ENCODE measurements at places on chromosomes 1 and 21. TPM values are rescaled to one million over a fixed set of nuclear protein-coding genes. Genes with fewer than 3 reads are reported as not detected.
A peak's percentile ranks its signal among the peaks of the same experiment; 100 is the strongest.

DNA sequence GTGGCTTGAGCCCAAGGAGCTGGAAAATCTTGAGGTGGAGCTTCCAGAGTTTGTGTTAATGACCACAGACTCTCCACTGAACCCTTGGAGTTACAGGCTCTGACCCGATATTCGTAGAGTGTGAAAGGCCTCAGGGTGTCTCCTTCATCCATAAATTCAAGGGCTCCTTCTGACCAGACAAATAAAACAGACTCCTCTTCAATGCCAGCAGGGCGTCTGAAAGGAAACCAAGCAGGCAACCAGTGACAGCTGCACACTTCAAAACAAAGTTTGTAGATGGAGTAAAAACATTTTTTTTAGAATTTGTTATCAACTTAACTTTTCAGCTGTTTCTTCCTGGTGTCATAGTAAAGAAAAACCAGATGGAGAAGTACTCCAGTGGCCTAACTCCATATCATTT, 161.1 kb downstream of the KCTD3 start:
- H3K27me3 ChIP-seq, result no peaks in the 10 kb centered on the region
- no peak for DNase-seq
- H3K36me3 ChIP-seq, result 0 out of 2 replicates have a peak, but pooled peaks cover under 1% of the 10 kb centered on the region
- peaks cover 25% of the 10 kb centered on the region for H3K4me1 ChIP-seq

DNA sequence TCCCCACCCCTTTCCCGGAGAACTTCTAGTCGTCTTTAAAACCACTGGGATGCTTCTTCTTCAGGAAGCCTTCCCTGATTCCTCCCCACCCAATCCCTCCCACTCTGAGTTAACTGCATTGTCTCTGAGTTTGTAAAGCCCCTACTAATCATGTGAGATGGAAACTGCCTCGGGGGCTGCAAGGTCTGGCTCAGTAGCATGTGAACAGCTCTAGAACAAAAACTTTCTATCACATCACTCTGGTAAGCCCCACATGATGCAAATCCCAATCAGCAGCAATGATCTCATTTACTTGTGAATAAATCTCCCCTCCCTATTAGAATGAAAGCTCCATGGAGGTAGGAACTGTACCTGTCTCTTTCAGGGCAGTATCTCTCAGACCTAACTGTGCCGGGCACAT, 141.0 kb upstream of the JUN start:
- H3K27me3 ChIP-seq, result peaks cover 4% of the 10 kb centered on the region
- DNase-seq, result no peak
- H3K4me3 ChIP-seq, result no peak overlapping the region
- H3K27ac ChIP-seq, result no peak overlapping the region

Gene CCDC17
- 0.24 TPM for total RNA-seq

Gene FCGR2B
- not detected for total RNA-seq

- peaks cover 5% of the 10 kb centered on the region for H3K27me3 ChIP-seq
- DNase-seq, result no peak
- no peaks in the 10 kb centered on the region for H3K36me3 ChIP-seq
- no peak overlapping the region for H3K4me3 ChIP-seq
These were observed 25.5 kb downstream of the JAM2 start for GRCh38 chr21:25664491-25664931.

- H3K27me3 ChIP-seq, result peaks cover 7% of the 10 kb centered on the region
- H3K4me1 ChIP-seq, result no peaks in the 10 kb centered on the region
- no peaks in the 10 kb centered on the region for H3K36me3 ChIP-seq
- no peak overlapping the region for H3K4me3 ChIP-seq
These were observed 133.7 kb downstream of the PTPRU start for GRCh38 chr1:29370067-29370466.

- H3K27me3 ChIP-seq, result no peaks in the 10 kb centered on the region
- H3K27ac ChIP-seq, result peak overlapping the region; percentile 48
- H3K4me3 ChIP-seq, result no peak overlapping the region
- H3K4me1 ChIP-seq, result peaks cover 39% of the 10 kb centered on the region
These were observed 33.1 kb upstream of the ERRFI1 start for GRCh38 chr1:8059161-8059622.

- peaks cover 100% of the 10 kb centered on the region for H3K4me1 ChIP-seq
- H3K4me3 ChIP-seq, result peak overlapping the region; percentile 44
- peak overlapping the region; percentile 92 for H3K27ac ChIP-seq
- peaks cover 14% of the 10 kb centered on the region for H3K27me3 ChIP-seq
- no peak for DNase-seq
These were observed 17.6 kb downstream of the CAPN2 start for GRCh38 chr1:223729906-223730305.

- H3K27me3 ChIP-seq, result no peaks in the 10 kb centered on the region
- peaks cover 19% of the 10 kb centered on the region for H3K36me3 ChIP-seq
- peak overlapping the region; percentile 99 for H3K4me3 ChIP-seq
These were observed 517 bp downstream of the LRIG2 start for GRCh38 chr1:113073479-113073950.

Gene COL9A2
- 0.42 TPM for total RNA-seq

DNA sequence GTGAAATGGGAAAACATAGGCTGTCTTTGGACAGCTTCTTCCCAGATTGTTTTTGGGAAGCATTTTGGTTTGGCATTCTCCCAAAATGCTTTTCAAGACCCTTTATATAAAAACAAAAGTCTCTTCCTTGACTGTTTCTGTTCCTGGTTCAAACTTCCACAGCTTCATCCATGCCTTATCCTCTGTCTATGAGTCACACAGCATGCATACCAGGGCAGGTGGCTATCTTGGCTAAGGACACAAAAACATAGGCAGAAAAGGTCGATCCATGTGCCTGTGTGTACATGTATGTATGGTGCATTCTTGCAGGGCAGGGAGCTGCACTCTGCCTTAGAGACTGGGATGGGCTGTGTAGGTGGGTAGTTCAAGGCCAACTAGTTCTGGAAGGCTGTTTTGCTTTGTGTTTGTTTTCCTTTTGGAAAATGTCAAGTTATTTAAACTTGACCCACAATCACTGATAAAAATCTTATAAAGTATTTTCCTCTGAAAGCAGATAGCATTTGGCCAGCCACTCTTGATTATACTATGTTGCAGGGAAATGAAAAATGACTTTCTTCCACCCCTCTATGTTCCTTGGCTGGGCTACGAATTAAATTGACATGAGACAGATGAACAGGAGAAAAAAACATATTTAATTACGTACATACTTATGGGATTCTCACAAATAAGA, 437.0 kb downstream of the SIPA1L2 start:
- no peaks in the 10 kb centered on the region for H3K4me1 ChIP-seq
- H3K4me3 ChIP-seq, result no peak overlapping the region
- DNase-seq, result no peak
- H3K27me3 ChIP-seq, result peaks cover 2% of the 10 kb centered on the region

GRCh38 chr1:210937846-210938245, 196.1 kb downstream of the KCNH1 start:
- H3K36me3 ChIP-seq, result no peaks in the 10 kb centered on the region
- no peak overlapping the region for H3K27ac ChIP-seq
- H3K4me1 ChIP-seq, result no peaks in the 10 kb centered on the region

GRCh38 chr1:32765570-32766327, 51.4 kb downstream of the YARS1 start:
- H3K27ac ChIP-seq, result no peak overlapping the region
- peaks cover 2% of the 10 kb centered on the region for H3K27me3 ChIP-seq
- H3K4me3 ChIP-seq, result no peak overlapping the region
- H3K36me3 ChIP-seq, result no peaks in the 10 kb centered on the region

DNA sequence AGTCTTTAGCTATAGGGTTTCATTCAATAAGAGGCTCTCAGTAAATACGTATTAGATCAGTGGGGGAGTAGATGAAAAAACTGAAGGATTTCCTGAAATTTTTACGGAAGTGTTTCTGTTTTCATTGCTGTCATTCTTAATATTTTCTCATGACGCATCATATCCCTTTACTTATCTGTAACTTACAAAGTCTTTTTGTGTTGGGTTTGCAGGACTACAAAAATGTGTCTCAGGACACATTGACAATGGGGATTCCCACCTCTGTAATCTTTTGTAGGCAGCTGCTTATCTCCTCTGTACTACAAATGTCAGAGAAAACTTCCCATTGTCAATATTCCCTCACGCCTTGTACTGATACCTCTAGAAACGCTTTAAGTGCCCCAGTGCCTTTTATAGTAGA, 35.5 kb downstream of the CRP start:
- H3K4me3 ChIP-seq, result no peak overlapping the region
- H3K27me3 ChIP-seq, result peaks cover 2% of the 10 kb centered on the region

DNA sequence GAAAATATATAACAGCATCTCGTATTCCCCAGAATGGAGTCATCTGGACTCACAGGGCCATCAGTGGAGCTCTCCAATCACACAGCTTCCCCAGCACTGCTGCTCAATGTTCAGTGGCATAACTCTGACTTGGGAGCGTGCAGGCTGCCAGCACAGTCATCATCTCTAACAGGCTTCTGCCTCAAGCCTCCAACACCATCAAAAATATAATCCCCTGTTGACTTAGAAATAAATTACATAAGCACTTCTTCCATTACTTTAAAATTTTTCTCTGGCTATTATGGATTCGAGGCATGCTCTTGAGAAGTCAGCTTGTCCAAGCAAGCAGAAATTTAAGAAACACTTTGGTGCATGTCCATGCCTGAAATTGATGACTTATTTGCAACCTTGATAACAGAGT, 6.2 kb downstream of the DUSP23 start:
- H3K27me3 ChIP-seq, result peaks cover 1% of the 10 kb centered on the region
- no peak overlapping the region for H3K27ac ChIP-seq
- H3K36me3 ChIP-seq, result no peaks in the 10 kb centered on the region
- no peak overlapping the region for H3K4me3 ChIP-seq
- peaks cover 52% of the 10 kb centered on the region for H3K4me1 ChIP-seq

DNA sequence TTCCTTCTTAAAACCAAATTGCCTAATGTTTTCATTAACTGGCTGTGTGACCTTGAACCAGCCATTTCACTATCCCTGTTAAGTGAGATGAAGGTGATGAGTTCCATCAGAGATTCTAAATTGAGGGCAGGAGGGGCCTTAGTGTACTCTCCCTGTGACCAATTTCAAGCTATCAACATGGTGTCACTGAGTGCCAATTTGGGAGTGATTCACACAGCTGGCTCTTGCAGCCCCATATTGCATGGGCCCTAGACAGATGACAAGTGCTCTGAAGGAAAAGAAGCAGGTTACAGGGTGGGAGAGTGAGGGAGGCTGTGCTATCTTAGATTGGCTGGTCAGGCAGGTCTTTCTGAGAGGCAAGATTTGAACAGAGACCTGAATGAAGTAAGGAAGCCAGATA, 13.0 kb upstream of the TACSTD2 start:
- H3K36me3 ChIP-seq, result peaks cover 11% of the 10 kb centered on the region
- H3K4me1 ChIP-seq, result peaks cover 57% of the 10 kb centered on the region
- H3K27ac ChIP-seq, result no peak overlapping the region
- DNase-seq, result no peak

Gene C1orf94
- total RNA-seq, result not detected

Gene LDLRAD1
- total RNA-seq, result not detected

Gene PPIAL4G
- total RNA-seq, result not detected

Gene NSUN4
- total RNA-seq, result 14.9 TPM

DNA sequence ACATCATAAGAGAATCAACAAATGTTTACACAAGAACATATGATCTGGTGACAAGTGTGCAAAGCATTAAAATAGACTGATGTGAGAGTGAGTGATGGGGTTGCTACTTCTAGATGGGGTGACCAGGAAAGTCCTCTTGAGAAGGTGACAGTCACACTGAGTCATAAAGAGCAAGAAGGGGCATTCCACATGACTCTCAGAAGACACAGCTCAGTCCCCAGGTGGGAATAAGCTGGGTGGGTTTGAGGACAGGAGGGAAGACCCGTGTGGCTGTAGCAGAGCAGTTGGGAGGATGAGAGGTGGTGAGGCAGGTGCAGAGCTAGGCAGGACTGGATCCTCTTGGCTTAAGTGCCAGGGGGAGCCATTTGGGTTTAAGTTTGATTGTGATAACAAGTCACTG, 53.1 kb downstream of the TNR start:
- H3K4me3 ChIP-seq, result no peak overlapping the region
- no peak for DNase-seq

DNA sequence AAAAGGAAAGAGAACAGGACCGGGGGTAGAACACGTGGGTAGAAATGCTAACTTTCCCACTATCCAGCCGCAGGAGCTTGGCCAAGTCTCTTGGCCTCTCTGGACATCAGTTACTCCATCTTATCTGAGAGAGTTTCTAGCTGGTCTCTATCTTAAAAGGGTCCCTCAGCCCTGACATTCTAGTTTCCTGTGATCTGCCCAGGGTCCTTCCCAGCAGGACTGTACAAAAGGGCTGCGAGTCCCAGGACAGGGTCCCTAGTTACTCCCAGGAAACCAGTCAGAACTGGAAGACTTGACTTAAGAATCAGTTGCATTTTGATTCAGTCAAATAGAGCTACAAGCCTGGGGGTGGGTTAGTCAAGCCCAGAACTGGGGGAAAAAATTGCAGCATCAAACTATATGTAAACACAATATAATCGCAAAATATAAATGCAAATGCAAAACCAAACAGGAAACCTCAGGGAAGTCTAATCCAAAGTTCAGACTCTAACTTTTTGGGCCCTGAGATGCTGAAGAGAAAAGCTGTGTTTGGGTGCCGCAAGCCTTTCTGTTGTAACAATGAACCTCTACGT, 2.9 kb downstream of the ASAP3 start:
- H3K36me3 ChIP-seq, result no peaks in the 10 kb centered on the region
- no peak overlapping the region for H3K4me3 ChIP-seq
- H3K27ac ChIP-seq, result no peak overlapping the region
- DNase-seq, result no peak

Gene UBXN10
- not detected for total RNA-seq
